Activated CD4-positive, alpha-beta T cell treated with anti-CD3 and anti-CD28 coated beads, Interleukin-2, amount 10 ng/mL, durations not matched to agents 7 days and 5 days (primary cell): ENCODE measurements at places on chromosomes 5 and 9. TPM values are rescaled to one million over a fixed set of nuclear protein-coding genes. Genes with fewer than 3 reads are reported as not detected.

Gene FABP6
- total RNA-seq: not detected

Gene SLC25A2
- total RNA-seq: 0.52 TPM

Gene PIP5KL1
- 4.1 TPM for total RNA-seq

Gene CCDC192
- not detected for total RNA-seq

Gene EFNA5
- not detected for total RNA-seq

Gene MRPL36
- 41.5 TPM for total RNA-seq

Gene PPP2R2B
- 1.8 TPM for total RNA-seq

Gene C9orf50
- not detected for total RNA-seq

Gene FKTN
- 12.8 TPM for total RNA-seq

Gene FOXD4L3
- 0.20 TPM for total RNA-seq

Gene IL9
- total RNA-seq: not detected

Gene SLC35A4
- total RNA-seq: 96.6 TPM

Gene LTC4S
- 2.5 TPM for total RNA-seq

Gene KCNN2
- total RNA-seq: not detected

Gene SLC23A1
- total RNA-seq: 0.75 TPM

Gene TNFSF15
- total RNA-seq: 2.5 TPM

Gene GMCL2
- not detected for total RNA-seq

Gene KIF4B
- not detected for total RNA-seq

Gene TMEM215
- total RNA-seq: not detected

Gene PHF2
- 29.3 TPM for total RNA-seq

Gene PLEKHG4B
- 0.10 TPM for total RNA-seq

Gene CXXC5
- total RNA-seq: 0.99 TPM

Gene ARL10
- total RNA-seq: 7.7 TPM

Gene SLC36A3
- total RNA-seq: not detected

Gene PCDHGA5
- 0.05 TPM for total RNA-seq

Gene SLC45A2
- total RNA-seq: 0.19 TPM

Gene SOX30
- not detected for total RNA-seq

Gene SLCO6A1
- total RNA-seq: not detected

Gene PARP8
- total RNA-seq: 100 TPM

Gene OLFM1
- total RNA-seq: not detected

Gene HAVCR2
- 34.7 TPM for total RNA-seq

Gene PCDHB9
- not detected for total RNA-seq

Gene NR6A1
- total RNA-seq: 0.10 TPM

Gene TAF1L
- total RNA-seq: not detected

Gene TAF11L5
- not detected for total RNA-seq

Gene MAMDC4
- total RNA-seq: 14.4 TPM

Gene FAM200C
- total RNA-seq: 0.73 TPM

Gene FAM78A
- total RNA-seq: 128 TPM

Gene SPATA31D4
- total RNA-seq: not detected

Gene PLAC8L1
- 0.47 TPM for total RNA-seq

Gene SLC34A1
- total RNA-seq: 0.27 TPM

Gene LCN2
- not detected for total RNA-seq

Gene LIFR
- not detected for total RNA-seq

Gene SLC27A4
- total RNA-seq: 15.8 TPM

Gene NR4A3
- 0.29 TPM for total RNA-seq

Gene TOR2A
- total RNA-seq: 24.0 TPM

Gene PCDHB4
- total RNA-seq: not detected

Gene SPATA31C1
- not detected for total RNA-seq

Gene NCS1
- total RNA-seq: 1.2 TPM

Gene NXNL2
- total RNA-seq: not detected

Gene GPX3
- not detected for total RNA-seq

Gene JAKMIP2
- total RNA-seq: 4.3 TPM

Gene CSF2
- total RNA-seq: 4.7 TPM

Gene PCDHGB7
- 0.07 TPM for total RNA-seq

Gene RNF183
- not detected for total RNA-seq

Gene INSL6
- total RNA-seq: not detected

Gene FBP2
- total RNA-seq: not detected

Gene CCDC69
- 79.4 TPM for total RNA-seq
